ENCODE measurements at places on chromosomes 12 and 14. TPM values are rescaled to one million over a fixed set of nuclear protein-coding genes. Genes with fewer than 3 reads are reported as not detected.
A peak's percentile ranks its signal among the peaks of the same experiment; 100 is the strongest.

- no peak for DNase-seq
- peaks cover 19% of the 10 kb centered on the region for H3K4me1 ChIP-seq
- H3K36me3 ChIP-seq: no peaks in the 10 kb centered on the region
Measured at GRCh38 chr12:69583203-69583602, 2.1 kb upstream of the CCT2 start.

DNA sequence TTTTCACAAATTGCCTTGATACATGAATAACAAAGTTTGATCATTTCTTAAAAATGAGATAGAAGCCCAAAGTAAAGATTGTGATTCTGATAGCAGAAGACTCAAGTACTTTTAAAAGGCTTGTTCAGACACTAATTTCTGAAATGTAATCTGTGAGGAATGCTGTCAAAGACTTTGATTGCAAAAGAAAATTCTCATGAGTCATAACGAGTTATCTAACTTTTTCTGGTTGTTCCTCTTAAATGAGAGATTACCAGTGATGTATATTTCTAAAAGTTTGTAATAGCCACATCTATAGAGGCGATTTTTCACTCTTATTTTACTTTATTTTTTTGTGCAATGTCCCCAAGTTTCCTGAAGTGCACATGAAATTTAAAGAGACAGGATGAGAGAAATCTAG, 7.0 kb downstream of the PYGL start:
- no peak overlapping the region for H3K27ac ChIP-seq
- H3K27me3 ChIP-seq: no peaks in the 10 kb centered on the region
- no peaks in the 10 kb centered on the region for H3K4me1 ChIP-seq
- DNase-seq: no peak

DNA sequence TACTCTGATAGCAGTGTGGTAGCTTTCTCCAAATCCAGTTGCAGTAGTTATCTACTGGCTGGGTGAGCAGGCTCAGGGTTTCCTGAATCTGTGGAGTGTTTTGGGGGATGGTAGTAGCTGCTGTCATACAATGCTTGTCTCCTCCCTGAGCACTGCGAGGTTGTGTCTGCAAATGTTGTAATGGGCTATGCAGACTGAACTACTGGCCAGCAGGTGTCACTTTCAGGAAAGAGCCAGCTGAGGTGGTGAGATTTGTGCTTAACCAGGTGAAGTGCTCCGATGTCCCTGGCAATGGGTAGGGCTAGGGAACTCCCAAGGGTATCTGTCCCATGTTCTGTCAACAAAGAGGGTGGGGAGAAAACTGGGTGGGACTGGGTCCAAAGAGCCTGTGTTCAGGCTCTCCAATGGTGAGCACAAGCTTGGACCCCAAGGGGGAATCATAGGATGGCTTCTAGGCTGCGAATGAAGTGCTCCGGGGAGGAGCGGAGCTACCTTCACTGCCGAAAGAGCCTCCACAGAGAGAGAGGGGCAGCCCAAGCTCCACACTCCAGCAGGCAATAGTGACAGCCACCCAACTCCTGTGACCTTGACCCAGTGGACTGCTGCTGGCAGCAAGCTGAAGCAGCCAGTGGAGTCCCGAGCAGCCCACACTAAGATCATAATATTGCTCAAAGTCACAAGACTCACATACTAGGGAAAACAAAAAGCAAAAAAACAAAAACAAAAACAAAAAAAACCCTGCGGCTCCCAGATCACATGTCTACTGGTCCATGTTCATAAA, 1324.0 kb upstream of the USP15 start:
- H3K36me3 ChIP-seq: no peaks in the 10 kb centered on the region
- no peaks in the 10 kb centered on the region for H3K27me3 ChIP-seq
- H3K4me3 ChIP-seq: no peak overlapping the region
- no peaks in the 10 kb centered on the region for H3K4me1 ChIP-seq
- no peak overlapping the region for H3K27ac ChIP-seq

GRCh38 chr12:123055281-123055766, 74.8 kb downstream of the ARL6IP4 start:
- H3K36me3 ChIP-seq: no peaks in the 10 kb centered on the region
- DNase-seq: no peak
- H3K27ac ChIP-seq: peak overlapping the region; percentile 45
- H3K27me3 ChIP-seq: no peaks in the 10 kb centered on the region
- H3K4me3 ChIP-seq: no peak overlapping the region

GRCh38 chr14:85263916-85264675, 265.8 kb upstream of the FLRT2 start:
- no peaks in the 10 kb centered on the region for H3K36me3 ChIP-seq
- H3K4me3 ChIP-seq: no peak overlapping the region
- no peak for DNase-seq
- H3K4me1 ChIP-seq: no peaks in the 10 kb centered on the region
- no peak overlapping the region for H3K27ac ChIP-seq

The CCDC38 gene
- 0.12 TPM for total RNA-seq

- H3K4me1 ChIP-seq: peaks cover 39% of the 10 kb centered on the region
- H3K36me3 ChIP-seq: no peaks in the 10 kb centered on the region
- no peaks in the 10 kb centered on the region for H3K27me3 ChIP-seq
- H3K4me3 ChIP-seq: peak within 1 kb of the TSS; percentile 80
- DNase-seq: peak; percentile 76
Measured at GRCh38 chr12:121803861-121804416, at the start of gene SETD1B. Gene SETD1B, plus strand, starts transcription at chr12:121804009. Its CDS starts 729 bp downstream, at chr12:121804738.

DNA sequence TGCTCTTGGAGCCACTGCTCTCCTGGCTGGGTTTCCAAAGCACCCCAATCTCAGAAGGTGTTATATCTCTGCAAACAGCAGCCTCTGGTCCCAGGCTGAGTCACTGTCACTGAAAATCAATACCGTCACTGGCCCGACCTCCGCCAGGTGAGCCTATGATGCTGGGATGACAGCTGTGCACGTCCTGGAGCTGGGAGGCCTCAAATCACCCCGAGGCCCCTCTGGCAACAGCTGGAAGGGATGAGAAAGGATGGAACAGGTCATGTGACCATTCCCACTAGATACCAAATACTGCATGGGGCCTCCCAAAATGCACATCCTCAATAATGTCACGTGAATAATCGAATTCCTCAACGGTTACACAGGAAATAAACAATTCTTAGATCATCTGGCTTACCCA, 190.8 kb downstream of the TTC7B start:
- no peak overlapping the region for H3K4me3 ChIP-seq
- no peak for DNase-seq
- peaks cover 4% of the 10 kb centered on the region for H3K36me3 ChIP-seq
